ENCODE measurements at places on chromosomes 12 and 14.

GRCh38 chr14:98791661-98792060, 480.3 kb downstream of the BCL11B start:
- DNase-seq: no peak

GRCh38 chr12:118060301-118061010, 523 bp downstream of the WSB2 start:
- peak; percentile 41 for DNase-seq

DNA sequence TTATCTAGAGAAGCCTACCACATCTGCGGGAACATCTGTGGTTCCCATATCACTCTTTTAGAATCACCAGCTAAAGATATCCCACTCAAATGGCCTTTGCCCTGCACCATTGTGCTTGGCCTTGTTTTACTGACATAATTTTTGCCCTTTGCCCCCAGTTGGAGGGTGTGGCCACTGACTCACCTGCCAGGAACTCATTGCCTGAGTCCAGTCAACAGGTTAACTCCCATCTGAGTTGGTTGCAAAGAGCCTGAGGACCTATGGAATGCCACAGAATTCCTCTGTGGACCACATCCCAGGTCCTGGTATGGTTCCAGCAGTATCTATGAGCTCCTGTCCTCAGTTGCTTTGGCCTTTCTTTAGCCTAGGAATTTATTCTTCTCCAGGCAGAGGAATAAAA, 55.7 kb upstream of the PTGR2 start:
- DNase-seq: no peak

DNA sequence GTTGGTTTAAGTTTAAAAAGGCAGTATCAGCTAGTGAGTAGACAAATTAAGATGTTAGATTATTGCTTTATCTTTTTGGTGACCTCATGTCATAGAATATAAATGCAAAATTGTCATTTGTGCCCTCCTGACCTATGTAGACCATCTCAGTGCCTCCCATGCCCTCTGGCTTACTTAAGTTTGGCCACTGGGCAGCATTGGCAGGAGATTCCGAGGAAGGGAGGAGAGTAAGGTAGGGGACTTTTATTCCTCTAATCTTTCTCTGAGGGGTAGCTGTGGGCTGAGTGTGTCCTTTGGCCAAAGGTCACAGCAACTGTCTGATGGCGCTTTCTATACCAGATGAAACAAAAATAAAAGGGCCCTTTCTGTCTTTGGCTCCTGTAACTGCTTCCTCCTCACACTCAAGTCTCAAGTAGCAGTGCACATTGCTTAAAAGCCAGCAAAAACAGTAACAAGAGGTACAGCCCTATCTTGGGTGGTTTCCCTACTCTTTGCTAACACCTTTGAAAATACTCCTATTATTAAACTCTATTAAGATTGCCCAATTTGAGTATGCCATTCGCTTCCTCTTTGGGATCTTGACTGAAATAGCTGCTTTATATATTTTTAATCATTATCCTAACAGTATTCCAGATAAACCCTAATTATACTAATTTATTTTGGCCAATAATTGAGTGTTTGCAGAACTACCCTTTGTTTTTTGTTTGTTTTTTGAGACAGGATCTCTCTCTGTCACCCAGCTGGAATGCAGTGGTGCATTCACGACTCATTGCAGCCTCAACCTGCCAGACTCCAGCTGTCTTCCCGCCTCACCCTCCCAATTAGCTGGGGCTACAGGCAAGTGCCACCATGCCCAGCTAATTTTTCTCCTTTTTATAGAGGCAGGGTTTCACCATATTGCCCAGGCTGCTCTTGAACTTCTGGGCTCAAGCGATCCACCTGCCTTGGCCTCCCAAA, 56.5 kb upstream of the KCNH3 start:
- DNase-seq: no peak

DNA sequence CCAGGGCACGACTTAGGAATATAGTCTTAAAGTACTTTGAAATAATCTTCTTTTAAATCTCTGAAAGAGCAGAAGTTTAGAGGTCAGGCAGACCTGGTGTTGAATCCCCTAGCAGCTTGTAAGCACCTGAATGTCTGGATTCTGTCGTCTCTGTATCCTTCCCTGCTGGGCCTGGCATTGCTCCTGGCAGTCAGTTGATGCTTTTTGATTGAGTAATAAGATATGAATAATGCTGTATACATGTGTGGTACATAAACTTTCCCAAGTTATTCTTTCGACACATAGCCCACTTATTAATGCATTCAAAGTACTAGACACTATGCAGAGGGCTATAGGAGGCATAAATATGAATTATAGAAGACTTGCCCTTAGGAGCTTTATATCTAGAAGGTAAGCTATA, 31.4 kb downstream of the EVL start:
- no peak for DNase-seq

GRCh38 chr12:123929946-123930583, 42.6 kb downstream of the CCDC92 start:
- DNase-seq: no peak

DNA sequence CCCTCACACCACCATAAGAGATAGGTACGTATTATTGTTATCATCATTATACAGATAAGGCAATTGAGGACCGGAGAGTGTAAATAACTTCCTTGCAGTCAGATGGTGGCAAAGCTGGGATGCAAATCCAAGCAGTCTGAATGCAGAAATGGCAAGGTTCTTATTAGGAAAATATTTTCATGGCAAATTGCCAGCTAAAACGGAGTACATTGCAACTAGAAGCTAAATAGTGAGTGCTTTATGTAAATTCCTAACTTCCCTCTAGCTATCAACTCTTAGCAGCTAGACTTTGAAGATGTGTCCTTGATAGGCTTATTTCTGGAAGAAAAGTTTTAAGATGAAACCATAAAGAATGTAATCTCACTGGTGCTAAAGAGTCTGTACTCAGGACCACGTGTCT, 323.9 kb upstream of the DIO2 start:
- no peak for DNase-seq

- no peak for DNase-seq
These were observed 14.8 kb downstream of the IRAK3 start for GRCh38 chr12:66203820-66204219.

GRCh38 chr14:29643433-29644211, 284.0 kb downstream of the PRKD1 start:
- DNase-seq: no peak

GRCh38 chr12:110965574-110965973, 45.2 kb upstream of the MYL2 start:
- DNase-seq: peak; percentile 15

DNA sequence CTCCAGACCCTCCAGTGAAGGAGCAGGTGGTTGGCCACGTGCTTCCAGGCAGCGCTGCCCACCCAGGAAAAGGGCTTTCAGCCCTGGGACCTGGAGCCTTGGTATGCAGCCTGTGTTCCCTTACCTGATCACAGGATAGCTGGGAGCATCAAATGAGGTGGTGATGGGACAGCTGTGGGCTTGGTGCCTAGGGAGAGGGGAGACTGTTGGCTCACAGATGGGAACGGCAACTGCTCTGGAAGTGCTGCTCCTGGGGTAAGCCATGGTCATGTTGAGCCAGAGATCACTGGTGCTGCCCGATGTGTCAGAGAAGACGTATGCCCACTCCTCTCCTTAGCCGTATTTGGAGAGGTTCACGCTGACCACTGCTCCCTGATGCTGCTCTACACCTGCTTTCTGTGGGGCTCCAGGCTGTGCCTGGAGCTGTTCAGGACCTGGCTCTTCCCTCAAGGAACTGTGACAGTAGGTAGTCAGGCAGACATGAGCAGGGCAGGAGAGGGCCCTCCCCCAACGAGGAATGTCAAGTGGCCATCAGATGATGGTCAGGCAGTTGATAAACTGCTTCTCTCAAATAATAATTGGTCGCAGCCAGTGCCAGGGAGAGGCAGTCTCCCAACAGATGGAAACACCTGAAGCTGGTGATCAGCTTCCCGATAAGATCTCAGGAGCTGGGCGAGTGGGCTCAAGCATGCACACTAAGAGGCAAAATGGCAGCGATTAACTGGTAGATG, 2.8 kb upstream of the CYP46A1 start:
- DNase-seq: peak; percentile 3

DNA sequence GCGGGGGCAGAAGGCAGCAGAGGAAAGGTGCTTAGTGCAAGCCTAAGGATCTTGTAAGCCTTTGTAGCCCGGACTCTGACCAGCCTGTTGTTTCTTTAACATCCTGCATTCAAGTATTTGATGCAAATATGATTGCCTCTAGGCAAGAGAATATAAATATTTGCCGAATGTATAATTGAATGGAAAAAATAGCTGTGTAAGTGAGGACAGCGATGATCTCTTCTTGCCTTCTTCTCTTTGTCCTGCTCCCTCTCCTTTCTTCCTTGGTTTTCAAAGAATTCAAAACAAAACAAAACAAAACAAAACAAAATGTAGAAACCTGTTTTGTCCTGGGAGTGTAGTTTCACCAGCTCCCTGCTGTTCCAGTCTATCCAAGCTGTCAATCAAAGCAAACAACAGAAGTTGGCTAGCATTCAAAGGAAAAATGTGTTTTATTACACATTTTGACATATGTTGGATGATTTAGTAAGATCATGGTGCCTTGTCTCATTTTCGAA, 74.9 kb upstream of the CPM start:
- DNase-seq: peak; percentile 27

GRCh38 chr12:112964067-112964670, 14.2 kb upstream of the OAS2 start:
- no peak for DNase-seq

GRCh38 chr14:87000081-87000480, 992.9 kb downstream of the GALC start:
- DNase-seq: no peak

- no peak for DNase-seq
These were observed 217.0 kb downstream of the BCL11B start for GRCh38 chr14:99055019-99055418.

DNA sequence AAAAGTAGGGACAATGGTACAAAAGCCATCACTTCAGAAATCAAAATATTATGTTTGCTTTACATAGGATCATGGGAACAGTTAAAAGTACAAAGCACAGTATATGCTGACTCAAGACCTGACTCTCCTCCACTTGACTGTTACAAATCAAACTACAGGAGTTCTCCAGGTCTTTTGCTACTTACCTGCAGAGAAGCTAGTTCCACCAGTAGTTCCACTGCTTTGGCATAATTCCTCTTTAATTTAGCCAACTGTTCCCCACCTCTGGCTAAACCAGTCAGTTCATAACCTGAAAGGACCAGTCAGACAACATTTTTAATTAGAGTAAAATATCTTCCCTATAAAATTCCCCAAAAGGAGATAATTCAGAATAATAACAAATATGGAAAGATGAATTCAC, 14.0 kb downstream of the ATP6V1D start:
- DNase-seq: no peak
